ENCODE measurements at places on chromosomes 16 and 17.
A peak's percentile ranks its signal among the peaks of the same experiment; 100 is the strongest.

DNA sequence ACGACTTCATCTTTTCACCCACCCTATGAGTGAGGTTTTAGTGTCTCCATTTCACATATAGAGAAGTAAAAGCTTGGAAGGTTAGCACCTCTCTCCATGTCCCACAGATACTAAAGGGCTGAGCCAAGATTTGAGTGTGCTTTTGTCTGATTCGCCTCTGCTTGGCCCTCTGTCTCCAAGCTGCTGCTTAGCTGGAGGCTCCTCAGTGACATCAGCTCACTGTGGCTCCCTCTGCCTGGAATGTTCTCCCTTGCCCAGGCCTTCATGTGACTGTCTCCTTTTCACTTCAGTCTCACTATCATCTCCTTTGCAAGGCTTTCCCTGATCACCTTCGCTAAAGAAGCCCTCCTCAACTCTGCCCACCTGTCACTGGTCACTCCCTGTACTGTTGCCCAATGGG, 84.5 kb upstream of the HSBP1 start:
- no peak for DNase-seq

DNA sequence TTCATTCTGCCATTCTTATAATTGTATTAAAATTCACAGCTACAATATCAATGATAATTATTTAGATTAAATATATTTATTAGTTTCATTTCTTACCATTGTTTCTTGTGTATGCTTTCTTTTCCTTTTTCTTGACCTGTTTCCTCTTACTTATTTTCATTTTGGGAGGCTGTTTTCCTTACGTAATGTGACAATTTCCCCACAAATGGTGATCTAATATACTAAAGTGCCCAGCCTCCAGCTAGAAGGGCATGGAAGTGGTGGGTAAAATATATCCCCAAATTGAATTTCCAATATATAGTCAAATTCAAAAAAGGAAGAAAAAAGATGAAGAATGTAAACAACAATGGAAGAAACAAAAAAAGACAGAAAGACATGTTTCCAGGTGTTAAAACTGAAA, 1.5 kb upstream of the ABCA6 start:
- no peak for DNase-seq

DNA sequence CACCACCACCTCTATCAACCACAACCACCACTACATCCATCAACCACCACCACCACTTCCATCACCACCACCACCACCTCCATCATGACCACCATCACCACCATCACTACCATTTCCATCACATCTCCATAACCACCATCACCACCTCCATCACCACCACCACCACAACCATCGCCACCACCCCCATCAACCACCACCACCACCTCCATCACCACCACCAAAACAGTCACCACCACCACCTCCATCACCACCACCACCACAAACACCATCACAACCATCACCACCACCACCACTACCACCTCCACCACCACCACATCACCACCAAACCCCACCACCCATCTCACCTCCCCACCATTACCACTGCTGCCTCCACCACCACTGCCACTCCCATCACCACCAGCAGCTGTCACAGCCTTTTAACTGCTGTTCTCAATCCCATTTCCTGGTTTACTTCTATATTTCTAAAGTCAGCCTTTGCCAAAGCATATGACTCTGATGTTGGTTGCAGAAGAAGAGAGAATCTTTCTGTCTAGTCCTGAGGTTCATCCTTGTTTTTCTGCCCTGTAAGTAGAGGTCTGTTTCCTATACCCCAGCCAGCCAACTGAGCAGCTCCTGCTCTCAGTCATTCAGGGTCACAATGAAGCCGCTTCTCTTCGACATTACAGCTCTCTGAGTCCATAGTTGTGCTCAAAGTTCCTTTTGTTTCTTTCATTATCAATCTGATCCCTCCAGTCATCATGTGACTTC, 14.0 kb downstream of the MARCHF10 start:
- DNase-seq = no peak

GRCh38 chr17:44778656-44779210, 19.9 kb downstream of the ADAM11 start:
- DNase-seq = no peak

GRCh38 chr16:23334457-23334853, 32.4 kb downstream of the SCNN1B start:
- peak; percentile 88 for DNase-seq

- no peak for DNase-seq
Observed at GRCh38 chr16:25097276-25097975, 14.1 kb upstream of the LCMT1 start.

DNA sequence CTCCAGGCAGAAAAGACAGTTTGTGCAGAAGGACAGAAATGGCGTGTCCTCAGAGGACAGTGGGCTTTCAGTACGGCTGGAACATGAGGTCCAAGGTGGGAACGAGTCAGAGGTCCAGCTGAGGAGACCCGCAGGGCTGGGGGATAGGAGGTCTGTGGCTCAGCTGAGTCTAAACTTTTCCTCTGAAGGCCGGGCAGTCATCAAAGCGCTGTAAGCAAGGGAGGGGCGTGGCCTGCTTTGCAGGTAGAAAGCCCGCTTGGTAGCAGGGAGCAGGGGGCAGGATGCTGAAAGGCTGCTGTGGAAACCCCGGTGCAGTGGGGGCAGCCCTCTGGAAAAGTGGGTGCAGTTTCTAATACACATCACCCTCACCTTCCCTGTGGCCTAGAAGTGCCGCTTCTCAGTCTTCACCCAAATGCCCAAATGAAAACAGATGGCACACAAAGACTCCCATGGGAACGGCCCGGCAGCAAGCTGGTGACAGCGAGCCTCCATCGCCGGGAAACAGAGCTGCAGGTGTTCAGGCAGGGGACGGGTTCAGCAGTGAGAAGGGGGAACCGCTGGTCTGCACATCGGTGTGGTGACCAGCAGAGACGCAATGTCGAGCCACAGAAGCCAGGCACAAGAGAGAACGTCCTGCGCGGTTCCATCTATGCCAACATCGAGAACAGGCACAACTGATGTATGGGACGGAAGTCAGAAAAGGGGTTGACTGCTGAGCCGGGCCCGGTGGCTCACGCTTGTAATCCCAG, 12.2 kb upstream of the OSGIN1 start:
- DNase-seq = no peak

DNA sequence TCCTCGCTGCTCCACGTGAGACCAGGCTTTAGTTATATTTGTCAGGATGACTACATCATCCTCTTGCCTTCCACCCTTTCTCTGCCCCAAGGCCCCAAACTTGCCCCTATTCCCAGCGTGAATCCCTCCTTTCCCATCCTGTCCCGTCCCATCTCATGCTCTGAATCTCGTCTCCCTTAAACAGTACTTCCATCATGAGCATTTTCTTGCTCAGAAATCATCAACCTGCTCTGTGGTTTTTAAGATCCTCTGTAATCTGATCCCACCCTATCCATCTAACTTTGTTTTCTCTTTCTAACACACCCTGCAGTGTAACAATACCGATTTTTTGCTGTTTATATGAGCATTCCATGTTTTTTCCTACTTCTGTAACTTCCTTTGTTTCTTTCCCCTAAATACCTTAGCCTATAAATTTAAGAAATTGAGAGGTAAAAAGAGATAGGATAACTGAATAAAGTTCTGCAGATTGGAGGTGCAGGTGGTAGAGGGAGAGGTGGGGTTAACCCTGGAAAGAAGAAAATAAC, 39.7 kb downstream of the MRTFB start:
- DNase-seq = no peak

- no peak for DNase-seq
Observed at GRCh38 chr16:3015865-3016521, 2.0 kb downstream of the CLDN6 start.

GRCh38 chr16:3358871-3359270, 3.2 kb downstream of the OR2C1 start:
- no peak for DNase-seq

- no peak for DNase-seq
Observed at GRCh38 chr16:34802848-34803599, 1343.6 kb downstream of the TP53TG3F start.

- DNase-seq = no peak
Observed at GRCh38 chr16:66135421-66135831, 231.1 kb upstream of the CDH5 start.

GRCh38 chr17:74785096-74785980, 9.2 kb upstream of the NAT9 start:
- no peak for DNase-seq

DNA sequence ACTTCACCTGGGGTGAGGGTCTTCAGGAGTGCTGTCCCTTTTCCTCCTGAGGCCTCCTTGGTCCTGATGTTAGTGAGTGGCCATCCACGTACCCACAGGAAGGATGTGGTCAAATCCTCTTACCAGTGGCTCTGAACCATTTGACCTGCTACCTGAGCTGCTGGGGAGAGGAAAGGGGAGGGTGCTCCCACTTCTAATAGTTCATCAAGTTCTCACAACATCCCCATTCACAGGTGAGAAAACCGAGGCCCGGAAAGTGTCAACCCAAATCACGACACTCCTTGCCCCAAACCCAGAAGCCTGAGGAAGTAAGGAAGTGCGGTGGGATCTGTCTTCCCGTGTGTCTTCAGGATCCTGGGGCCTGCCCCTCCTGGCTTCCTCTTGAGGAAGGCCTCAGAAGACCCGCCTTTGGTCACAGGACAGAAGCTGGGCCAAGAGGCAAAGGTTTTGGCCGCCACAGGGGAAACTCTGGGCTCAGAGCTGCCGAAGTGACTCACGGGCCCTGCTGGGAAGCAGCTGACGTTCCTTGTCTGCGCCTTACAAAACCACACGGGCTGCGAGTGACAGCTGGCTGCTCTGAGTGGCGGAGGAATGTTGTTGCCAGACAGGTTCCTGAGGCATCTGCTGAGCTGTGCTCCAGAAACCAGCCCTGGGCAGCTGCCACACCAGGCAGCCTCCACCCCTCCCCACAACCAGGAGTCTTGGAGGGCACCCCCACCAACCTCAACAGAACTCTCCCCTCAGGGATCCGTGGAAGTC, 13.9 kb upstream of the KIFC3 start:
- DNase-seq = peak; percentile 55

- no peak for DNase-seq
Observed at GRCh38 chr17:56284482-56284881, 131.2 kb downstream of the ANKFN1 start.

DNA sequence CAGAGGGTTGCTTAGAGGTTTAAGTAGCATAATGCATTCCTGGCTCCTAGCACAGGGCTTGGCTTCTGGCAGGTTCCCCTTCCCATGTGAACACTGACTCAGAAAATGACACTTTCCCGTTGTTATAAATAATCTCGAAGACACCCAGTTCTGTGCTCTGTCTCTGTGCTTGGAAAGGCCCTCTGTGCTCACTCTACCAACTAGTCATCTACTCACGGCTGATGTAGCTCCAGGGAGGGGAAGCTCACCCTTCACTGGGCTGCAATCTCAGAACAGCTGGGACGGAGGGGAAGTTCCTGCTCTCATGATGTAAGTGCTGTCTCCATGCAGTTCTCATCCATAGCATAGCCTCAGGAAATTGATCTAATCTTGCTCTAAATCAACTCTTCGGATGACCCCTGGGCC, 230.5 kb upstream of the ASIC2 start:
- peak; percentile 66 for DNase-seq

DNA sequence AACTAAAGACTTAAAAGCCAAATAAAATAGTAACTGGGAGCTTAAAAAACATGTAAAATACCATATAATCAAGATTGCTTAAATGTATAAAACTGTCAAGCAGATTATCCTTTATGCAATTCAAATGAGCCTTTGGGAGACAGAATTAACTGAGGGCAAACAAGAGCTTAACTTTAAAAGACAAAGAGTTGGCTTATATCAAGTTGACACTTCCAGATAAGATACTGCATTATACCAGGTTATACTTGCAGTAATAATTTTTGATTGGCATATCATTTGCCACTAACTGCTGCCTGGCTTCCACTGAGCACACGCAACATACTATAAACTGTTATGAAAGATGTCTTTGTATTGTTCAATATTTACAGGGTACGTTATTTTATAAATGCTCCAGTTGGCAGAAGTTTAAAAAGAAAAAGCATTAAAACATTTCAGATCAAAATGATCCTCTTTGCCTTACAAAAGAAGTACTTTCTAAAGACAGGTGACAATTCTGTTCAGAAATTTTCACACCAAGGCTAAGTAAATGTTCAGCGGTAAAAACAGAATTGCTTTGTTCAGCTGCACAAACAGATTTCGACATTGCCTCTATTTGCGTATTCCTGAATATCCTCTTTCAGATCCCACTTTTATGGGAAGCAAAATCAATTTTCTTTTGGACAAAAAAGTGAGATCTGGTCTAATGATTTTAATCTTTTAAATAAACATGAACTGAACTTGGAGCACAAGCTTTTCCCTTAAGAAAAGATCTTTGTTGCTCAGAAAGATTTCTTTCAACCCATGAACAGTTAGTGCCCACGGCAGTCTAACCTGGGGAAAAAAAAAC, 50.7 kb downstream of the TOX3 start:
- DNase-seq = no peak

- no peak for DNase-seq
Observed at GRCh38 chr16:14419817-14420216, 210.2 kb downstream of the PARN start.

GRCh38 chr16:58639836-58640235, 10.2 kb upstream of the CNOT1 start:
- DNase-seq = no peak

DNA sequence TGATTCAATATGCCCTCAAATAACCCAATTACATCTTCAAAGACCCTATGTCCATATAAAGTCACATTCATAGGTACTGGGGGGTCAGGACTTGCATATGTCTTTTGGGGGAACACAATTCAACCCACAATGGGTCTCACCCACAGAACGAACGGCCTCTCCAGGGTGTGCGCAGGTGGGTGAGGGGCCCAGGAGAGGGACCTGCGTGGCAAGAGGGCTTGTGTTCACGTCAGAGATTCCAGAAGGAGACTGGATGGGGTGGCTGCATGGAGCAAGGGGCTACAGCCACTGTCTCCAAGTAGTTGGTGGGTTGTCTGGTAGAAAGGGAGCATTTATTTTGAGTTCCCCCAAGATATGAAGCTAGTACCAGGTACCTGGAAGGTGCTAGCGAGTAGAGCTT, 212.2 kb downstream of the SEC14L1 start:
- no peak for DNase-seq

DNA sequence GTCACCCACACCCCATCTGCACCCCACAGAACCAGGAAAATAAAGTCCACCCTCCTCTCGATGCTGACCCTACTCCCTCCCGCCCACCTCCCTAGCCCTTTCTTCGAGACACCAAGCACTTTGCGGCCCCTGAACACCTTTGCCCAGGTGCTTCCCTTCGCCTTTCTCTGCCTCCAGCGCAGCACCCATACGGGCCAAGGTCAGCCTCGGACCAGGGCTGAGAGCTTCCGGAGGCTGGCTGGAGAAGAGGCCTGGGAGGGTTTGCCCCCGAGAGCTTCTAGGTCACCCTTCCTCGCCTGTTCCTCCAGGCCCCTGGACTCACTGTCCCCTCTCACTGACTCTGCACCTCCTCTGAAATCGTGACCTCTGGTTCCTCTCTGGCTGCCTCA, 2.7 kb upstream of the NHERF2 start:
- no peak for DNase-seq

- DNase-seq = peak; percentile 43
Observed at GRCh38 chr17:29588562-29589411, 661 bp downstream of the GIT1 start.

Measured in GM12865 (cell line).